ENCODE measurements at places on chromosomes 2 and 18.
A peak's percentile ranks its signal among the peaks of the same experiment; 100 is the strongest.

DNA sequence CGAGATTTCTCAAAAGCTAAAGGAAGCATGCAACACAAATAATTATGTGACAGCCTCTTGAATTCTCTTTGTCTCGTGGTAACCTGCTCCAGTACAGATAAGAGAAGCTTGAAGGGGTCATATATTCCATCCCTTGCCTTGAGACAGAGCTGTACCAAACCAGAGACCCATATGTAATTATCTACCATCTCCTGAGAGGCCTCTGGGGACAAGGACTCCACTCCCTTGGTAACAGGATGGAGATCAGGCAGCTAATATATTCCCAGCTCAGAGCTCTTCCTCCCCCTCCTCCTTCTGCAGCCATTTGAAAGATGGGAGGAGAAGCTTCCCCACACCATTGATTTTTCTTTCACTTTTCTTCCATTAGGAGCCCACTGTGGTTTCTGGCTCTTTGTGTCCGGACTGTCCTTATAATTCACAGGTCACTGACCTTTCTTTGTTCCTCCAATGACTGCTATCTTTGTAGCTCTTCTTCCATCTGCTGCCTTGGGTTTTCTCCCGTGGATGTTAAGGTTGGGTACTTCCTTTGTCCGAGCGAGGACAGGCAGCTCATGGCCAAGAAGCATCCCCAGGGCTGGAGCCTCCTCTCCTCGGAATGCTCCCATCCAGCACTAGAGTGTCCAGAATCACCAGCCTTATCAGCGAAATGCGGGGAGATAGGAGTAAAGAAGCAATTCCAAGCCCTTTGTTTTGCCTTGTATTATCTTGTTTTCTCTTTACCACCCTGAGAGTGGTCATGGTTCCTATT lies 72.6 kb upstream of the STPG4 start:
- no peak for DNase-seq

DNA sequence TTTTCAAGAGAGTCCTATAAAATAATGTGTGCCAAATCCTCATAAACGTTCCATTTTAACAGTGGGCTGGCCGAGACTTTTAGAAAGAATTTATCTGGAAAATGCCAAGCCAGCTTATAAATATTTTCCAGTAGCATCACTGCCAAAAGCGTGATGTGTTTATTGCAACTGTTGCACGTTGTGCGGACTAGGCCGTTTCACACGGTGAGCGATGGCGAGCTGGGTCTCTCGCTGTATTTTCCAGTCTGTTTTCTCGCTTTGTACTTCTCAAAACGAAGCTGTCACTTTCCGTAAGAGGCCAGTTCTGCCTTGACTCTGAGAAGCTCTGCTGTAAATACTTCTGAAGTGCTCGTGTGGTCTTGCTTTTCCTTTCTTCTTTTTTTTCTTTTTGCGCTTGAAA lies 65.0 kb upstream of the ZNF236 start:
- DNase-seq: no peak

DNA sequence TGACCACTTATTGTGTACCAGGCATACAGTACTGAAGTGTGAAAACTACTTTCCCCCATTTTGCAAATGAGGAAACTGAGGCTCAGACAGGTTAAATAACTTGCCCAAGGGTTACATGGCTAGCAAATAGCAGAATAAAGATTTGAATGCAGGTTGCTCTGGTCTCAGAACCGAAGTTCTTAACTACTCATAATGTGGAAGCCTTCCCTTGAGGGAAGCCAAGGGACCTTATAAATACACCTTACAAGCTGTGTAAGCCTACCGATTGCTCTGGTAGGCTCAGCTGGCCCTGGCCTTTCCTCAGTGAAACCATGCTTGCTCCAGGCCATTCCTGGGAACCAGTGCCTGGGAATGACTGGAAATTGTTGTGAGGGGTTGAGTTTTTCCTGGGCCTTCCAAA lies 114.6 kb upstream of the CDCA7 start:
- no peak for DNase-seq

GRCh38 chr2:155730804-155731203 lies 601.7 kb downstream of the NR4A2 start:
- no peak for DNase-seq

DNA sequence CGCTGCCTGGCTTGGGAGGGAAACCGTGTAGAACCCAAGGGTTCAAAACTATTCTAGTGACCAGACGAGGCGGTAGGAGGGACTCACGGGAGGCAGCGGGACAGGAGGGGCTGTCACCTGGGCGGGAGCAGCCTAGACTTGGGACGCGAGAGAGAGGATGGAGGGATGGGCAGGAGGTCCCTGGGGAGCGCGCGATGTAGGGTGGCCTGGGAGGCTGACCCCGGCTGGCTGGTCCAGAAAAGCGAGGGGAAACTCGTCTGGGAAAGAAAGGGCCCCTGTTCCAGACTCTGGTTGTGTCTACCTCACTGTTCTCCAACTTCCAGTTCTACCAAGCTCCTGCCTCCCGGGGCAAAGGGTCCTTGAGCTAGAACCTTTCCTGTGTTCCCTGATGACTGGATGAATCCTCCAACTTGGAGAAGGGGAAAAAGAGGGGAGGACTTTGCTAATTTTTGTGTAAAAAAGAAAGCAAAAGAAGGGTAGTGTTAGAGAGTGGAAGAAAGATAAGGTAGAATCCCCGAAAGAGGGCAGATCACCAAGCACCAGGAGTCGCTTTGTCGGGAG lies 1.4 kb downstream of the DOK6 start:
- no peak for DNase-seq

- no peak for DNase-seq
Observed at GRCh38 chr2:223996391-223996790, 39.1 kb downstream of the MRPL44 start.

DNA sequence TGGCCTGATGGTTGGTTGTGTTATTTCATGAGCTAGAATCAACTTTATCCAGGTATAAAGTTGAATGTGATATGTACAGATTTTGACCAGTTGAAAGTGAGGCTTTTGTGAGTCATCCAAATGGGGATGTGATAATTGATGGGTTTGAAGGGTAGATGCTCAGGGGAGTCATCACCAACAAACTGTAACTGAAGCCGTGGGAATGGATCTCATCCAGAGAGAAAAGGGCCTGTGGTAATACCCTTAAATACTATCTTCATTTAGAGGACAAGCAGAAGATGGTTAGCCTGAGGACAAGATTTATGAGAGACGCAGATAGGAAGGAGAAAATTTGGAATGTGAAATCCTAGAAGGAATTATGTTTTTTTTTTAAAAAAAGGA lies 90.5 kb upstream of the MYO3B start:
- no peak for DNase-seq

DNA sequence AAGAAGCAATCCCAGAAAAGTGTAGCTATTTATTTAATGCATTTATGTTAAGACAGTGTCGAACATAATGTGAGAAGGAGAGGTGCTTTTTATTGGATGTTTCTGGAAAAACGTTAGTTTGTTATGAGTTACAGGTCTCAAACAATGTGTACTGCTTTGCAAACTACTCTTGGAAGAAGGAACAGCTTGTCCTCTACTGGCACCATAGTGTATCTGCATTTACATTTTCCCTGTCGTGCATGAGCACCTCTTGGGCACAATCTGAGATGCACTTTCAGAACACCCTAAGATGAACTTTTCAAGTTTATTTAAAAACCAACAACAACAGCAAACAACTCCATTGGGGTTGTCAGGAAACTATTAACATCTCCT lies 22.8 kb downstream of the CCNYL1 start:
- DNase-seq: no peak

DNA sequence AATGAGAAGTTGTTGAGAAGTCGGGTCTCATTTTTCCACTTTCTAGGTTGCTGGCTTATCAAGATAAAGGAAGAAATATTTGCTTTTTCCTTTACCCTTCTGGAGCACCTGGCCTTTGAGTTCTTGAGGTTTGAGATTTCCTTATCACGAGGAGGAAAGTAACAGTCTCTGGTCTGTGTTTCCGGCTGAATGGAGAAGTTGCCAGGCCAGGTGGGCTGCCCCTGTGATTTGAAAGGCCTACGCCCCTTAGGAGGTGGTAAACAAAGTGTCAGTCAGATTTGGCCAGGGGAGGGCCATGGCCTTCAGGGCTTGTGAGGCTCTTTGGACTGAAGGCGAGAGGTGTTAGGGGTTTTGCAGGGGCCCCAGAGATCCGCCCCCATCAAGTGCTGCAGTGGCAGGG lies 156.7 kb upstream of the HAAO start:
- DNase-seq: peak; percentile 32

GRCh38 chr2:234378440-234378839 lies 118.4 kb downstream of the ARL4C start:
- no peak for DNase-seq

GRCh38 chr2:184993746-184994145 lies 395.4 kb downstream of the ZNF804A start:
- no peak for DNase-seq

GRCh38 chr2:160368988-160369930 lies 124.3 kb downstream of the RBMS1 start:
- DNase-seq: no peak

- no peak for DNase-seq
Observed at GRCh38 chr18:7941533-7941932, 374.4 kb downstream of the PTPRM start.

DNA sequence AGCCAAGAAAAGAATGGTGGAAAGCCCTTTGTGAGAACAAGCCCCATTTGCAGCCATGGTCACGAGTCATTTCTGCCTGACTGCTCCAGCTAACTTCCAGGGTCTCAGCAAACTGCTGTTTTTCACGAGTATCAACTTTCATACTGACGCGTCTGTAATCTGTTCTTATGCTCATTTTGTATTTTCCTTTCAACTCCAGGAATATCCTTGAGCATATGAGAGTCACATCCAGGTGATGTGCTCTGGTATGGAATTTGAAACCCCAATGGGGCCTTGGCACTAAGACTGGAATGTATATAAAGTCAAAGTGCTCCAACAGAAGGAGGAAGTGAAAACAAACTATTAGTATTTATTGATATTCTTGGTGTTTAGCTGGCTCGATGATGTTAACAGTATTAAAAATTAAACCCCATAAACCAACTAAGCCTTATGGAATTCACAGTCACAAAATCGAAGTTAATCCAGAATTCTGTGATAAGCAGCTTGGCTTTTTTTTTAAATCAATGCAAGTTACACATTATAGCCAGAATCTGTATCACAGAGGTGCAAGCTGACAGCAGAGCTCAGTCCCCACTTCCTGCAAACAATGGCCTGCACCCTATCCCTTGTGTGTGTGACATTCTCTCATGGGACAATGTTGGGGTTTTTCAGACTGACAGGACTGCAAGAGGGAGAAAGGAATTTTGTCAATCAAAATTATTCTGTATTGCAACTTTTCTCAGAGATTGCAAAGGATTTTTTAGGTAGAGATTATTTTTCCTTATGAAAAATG lies 26.1 kb downstream of the SLC14A1 start:
- DNase-seq: no peak

- no peak for DNase-seq
Observed at GRCh38 chr2:134365356-134365755, 111.5 kb downstream of the MGAT5 start.
